ENCODE measurements at places on chromosomes 5 and 9. TPM values are rescaled to one million over a fixed set of nuclear protein-coding genes. Genes with fewer than 3 reads are reported as not detected.

PCDHB1 gene
- not detected for total RNA-seq

SAXO1 gene
- total RNA-seq, result 0.37 TPM

GOLGA2 gene
- total RNA-seq, result 78.3 TPM

SPINK1 gene
- total RNA-seq, result not detected

TXNDC8 gene
- not detected for total RNA-seq
